Astrocyte (in vitro differentiated cells and primary cell): ENCODE measurements at places on chromosomes 16 and 17.
A peak's percentile ranks its signal among the peaks of the same experiment; 100 is the strongest.

DNA sequence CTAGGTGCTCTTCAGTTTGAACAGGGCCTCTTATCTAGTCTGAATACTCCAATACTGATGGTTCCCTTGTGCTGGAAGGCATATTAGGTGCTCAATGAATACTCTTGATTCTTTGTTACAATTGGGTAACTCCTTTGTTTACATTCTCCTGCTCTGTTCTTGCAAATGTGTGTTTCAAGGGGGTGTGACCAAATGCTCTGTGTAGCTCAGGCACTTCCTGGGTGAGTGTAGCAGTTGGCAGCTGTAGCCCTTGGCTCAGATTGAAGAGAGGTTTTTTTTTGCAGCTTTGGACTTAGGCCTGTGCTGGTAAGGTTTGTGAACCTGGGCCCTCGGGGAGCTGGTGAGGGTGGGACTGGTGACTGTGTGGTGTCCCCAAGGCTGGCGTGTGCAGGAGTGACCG is 20.2 kb downstream of the TBCD start:
- DNase-seq = peak; percentile 32

GRCh38 chr17:3590768-3591167 is 18.4 kb downstream of the TRPV1 start:
- DNase-seq = no peak

DNA sequence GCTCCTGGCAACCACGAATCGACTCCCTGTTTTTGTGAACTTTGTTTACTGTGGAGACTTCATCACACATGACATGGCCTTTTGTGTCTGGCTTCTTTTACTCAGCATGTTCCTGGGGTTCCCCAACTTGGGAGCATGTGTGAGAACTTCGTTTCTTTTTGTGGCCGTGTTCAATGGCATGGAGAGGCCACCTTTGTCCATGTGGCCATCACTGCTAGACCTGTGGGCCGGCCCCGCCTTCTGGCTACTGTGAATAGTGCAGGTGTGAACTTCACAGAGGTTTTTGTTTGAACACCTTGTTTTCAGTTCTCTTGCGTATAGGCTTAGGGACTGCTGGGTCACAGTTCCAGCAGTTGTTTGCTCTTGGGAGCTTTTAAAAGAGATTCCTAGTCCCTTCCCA is 5.7 kb upstream of the SLC38A8 start:
- DNase-seq = no peak

DNA sequence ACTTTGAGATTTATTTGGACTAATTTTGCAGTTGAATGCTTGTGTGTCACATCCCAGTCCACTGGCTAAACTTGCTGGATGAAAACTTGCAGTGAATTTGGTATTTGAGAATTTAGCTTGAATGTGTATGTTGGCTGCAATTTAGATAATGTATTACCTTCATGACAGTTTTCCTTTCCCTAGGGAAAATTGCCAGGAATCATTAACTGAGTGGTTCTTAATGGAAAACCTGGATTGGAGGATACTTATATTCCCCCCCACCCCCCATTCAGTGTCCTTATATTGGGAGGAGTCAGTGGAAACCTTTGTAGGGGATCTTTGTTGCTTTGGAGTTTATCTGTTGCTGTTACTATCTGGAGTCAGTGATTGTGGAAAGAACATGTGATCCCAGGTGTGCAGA is 67.6 kb downstream of the KPNA2 start:
- DNase-seq = no peak

DNA sequence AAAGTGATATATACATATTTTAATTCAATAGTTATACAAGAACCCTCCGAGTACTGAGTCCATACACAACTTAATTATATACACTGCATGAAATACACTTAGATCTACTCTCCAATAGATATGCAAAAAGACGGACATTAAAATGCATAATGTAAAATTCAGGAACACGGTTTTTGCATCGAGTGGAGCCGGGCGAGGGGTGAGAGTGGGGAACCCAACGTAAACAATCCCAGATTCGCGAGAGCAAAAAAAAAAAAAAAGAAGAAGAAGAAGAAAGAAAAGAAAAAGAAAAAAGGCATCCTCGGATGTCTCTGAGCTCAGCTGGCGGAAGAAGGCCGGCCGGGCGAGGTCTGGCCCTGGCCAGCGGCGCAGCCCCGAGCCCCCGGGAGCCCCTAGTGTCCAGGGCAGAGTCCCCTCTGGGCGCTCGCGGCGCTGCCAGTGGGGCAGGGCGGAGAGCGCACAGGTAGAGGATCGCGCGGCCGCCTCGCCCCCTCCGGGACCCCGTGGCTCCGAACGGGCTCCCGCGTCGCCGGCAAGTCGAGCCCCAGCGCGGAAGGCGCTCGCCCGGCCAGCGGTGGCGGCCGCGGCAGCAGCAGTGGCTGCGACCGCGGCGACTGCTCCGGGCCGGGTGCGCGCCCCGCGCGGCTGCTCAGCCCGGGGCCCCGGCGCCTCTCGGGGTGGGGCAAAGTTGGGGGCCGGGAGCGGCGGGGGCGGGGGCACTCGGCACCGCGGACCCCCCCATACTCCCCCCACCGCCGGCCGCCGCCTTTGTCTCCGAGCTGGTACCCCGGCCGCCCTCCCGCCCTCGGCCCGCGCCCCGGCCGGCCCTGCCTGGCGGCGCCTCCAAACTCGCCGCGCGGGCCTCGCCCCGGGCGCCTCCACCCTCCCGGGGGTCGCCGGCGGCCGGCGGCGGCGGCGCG is 9.6 kb upstream of the ZFHX3 start:
- DNase-seq = no peak

DNA sequence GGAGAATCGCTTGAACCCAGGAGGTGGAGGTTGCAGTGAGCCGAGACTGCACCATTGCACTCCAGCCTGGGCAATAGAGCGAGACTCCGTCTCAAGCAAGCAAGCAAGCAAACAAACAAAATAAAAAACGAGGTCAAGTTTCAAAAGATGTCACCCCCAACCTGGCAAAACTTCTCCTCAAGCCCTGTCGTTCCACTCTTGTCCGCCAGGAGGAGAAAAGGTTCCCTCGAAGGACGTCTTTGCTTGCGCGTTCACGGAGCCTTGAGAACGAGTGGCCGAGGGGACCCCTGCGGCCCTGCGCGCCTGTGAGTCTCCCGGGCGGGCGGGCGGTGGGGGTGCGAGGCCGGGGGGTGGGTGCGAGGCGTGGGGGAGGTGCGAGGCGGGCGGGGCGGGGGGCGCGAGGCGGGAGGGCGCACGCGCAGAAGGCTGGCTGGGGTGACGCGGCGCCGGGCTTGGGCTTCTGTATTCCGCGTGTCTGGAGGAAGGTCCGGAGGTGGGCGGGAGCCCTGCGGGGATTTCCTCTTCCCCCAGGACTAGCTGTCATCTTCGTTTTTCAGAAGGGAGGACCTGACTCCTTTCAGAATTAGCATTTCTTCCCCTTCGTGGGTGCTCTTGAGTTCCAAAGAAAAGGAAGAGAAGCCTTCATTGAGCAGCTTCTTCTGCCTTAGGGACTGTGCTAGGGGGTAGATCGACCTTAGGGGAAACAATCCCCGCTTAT is 3.7 kb downstream of the SLC52A1 start:
- DNase-seq = peak; percentile 47

DNA sequence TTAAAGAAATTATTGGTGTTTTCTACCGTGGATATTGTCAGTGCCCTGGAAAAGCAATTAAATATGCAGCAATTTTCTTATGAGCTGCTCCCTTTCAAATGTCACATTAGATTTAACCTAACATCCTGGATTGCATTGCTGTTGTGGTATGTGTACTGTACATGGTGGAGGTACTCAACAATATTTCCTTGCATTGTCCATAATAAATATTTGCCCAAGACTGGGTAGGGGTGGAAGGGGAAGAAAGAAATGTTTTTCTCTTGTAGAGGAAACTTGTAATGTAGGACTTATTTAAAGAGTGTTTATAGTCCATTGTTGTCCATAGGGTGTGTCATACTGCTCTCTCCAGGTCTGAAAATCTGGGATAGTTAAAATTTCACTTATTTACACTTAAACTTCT is 346.2 kb upstream of the TBX2 start:
- no peak for DNase-seq

- DNase-seq = no peak
Observed at GRCh38 chr17:38906460-38907228, 18.8 kb upstream of the LASP1NB start.

DNA sequence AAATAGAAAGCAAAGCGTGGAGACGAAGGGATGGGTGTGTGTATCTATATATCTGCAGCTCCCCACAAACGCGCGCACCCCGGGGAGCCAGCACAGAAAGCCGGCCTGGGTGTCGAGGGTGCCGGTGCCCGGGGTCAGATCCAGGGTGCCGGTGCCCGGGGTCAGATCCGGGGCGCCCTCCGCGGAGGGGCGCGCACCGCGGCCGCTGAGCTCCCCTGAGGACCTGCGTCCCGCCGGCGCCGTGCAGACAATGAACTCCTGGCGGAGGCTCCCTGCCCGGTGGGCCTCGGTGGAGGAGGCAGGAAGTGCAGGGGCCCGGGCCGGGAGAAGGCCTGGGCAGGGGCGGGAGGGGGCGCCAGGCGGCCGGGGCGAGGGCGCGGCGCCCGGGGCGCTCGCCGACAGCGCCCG is 1.1 kb downstream of the ZNF423 start:
- no peak for DNase-seq

GRCh38 chr17:51150932-51151331 is 2.4 kb upstream of the NME1 start:
- no peak for DNase-seq

DNA sequence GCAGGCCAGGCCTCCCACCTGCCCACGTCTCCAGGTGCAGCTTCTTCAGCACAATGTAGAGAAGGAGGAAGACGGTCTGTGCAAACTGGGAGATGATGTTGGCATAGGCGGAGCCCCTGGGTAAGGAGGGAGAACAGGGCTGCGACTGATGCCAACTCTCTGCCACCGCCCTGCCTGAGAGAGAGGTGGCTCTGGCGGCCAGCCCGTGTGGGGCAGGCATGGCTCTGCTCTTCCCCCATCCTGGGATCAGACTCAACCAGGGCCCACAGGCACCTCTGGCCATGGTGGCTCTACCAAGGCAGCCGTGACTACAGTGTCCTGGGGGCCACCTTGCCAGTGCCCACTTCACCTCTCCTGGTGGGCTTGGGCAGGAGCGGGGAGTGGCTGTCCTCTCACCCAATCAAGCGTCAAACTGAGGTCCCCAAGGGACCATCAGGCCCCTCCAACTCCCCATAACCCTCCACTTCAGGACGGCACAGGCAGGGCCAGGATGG is 8.6 kb downstream of the SLC47A2 start:
- DNase-seq = no peak

- peak; percentile 81 for DNase-seq
Observed at GRCh38 chr17:44235583-44235936, 16.1 kb upstream of the UBTF start.

GRCh38 chr17:66807182-66807581 is 27.7 kb upstream of the CACNG5 start:
- no peak for DNase-seq

- DNase-seq = peak; percentile 63
Observed at GRCh38 chr17:40298726-40299125, 10.3 kb upstream of the RARA start.

- peak; percentile 11 for DNase-seq
Observed at GRCh38 chr16:1903845-1904840, 14.1 kb downstream of the HS3ST6 start.

DNA sequence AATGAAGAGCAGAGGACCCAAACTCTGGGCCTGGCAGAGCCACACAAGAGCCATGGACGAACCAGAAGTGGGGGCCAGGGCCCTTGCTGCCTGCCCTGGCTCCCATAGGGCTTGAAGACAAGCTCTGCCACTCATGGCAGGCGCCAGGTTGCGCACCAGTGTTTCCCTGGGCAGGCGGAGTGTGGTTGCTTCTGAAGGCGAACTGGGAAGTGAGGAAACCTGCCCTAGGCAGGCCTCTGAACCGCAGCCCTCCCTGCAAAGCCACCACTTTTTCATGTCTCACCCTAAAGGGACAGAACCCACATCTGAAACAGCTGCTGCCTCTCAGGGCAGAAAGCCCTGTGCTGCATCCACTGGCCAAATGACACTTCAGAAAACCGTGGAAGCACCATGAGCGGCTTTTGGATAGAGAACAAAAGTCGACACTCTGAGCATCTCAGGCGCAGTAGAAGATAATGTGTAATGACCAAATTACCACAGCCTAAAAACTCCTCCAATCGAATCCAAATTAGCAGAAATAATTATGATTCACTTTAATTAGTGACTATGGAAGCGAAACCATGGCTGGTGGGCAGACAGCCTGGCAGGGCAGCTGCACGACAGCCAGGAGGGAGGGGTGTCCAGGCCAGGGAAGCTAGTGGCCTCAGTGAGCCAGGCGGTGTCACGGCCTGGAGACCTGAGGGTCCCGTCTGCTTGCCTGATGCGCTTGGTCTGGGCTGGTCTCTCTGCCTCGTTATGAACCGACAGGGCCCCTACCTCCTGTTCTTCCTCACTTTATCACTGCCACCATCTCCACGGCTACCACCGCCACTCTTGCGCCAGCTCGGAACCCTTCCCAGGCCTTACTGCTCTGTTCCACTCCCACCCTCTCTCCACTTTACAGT is 59.1 kb downstream of the PRMT7 start:
- DNase-seq = no peak

GRCh38 chr17:75412455-75413317 is 7.2 kb upstream of the GRB2 start:
- peak; percentile 37 for DNase-seq

GRCh38 chr16:31148281-31148728 is 1.6 kb downstream of the PRSS36 start:
- no peak for DNase-seq

GRCh38 chr17:58353389-58353825 is 1.4 kb upstream of the SUPT4H1 start:
- DNase-seq = no peak

DNA sequence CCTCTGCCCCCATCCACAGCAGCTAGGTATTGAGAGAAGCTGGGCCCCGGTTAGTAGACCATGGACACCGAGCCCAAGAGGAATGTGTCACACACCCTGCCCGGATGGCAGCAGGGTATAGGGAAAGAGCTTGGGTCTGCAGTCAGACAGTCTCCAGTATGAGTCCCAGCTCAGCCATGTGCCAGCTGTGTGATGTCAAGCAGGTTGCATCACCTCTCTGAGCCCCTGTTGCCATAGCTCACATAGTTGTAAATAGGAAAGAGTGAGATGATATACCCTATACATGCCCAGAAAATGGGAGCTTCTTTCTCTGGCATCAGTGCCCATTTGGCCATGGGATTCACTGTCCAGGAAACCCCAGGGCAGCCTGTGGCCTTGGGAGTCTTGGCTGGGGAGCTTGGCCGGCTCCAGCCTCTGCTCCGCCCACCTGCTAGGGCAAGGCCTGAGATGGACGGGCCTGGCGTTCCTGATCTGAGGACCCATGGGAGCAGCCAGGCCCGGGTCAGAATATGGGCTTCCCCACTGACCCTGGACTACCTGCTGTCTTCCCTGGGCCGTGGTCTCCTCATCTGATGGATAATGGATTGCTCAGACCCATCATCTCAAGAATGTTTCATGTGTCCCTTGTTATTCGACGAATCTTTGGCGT is 13.2 kb downstream of the CD300LG start:
- DNase-seq = no peak
